ENCODE measurements at places on chromosomes 4 and X.

DNA sequence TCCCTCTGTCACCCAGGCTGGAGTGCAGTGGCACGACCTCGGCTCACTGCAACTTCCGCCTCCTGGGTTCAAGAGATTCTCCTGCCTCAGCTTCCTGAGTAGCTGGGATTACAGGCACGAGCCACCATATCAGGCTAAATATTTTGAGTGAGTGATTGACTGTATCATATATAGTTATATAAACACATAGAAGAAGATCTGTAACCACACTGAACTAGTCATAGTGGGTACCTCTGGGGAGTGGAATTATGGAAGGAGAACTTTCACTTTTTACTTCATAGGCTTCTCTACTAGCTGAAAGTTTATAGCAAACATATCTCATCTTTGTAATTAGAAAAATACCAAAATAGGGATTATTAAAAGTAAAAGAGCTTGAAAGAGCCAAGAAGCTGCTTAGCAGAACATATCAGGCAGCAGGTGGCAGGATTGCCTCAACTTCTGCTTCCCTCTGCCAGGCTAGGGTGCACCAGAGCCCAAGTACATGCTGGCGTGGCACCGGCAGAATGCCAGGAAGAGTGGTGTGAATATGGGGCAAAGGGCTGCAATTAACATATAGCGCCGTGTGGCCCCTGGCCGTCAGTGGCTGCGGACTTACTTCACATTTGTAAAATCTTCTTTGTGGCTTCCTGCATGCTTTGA lies 39.5 kb upstream of the CD40LG start:
- DNase-seq, result peak; percentile 20

DNA sequence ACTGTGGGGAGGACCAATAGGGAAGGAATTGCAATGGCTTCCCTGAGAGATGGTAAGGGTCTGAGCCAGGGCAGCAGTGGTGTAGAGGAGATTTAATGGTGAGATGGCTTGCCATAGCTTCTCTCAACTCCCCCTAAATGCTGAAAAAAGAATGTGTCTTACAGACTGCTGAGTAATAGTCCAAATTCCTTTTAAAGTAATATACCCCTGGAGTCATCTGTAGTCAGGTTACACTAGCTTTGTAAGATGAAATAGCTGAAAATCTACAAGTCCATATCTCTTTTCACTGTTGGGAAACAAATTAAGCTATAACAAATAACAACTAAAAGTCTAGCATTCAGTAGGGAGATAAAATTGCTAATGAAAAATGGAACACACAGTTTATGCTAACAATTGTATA lies 33.5 kb downstream of the MAPK10 start:
- DNase-seq, result no peak

DNA sequence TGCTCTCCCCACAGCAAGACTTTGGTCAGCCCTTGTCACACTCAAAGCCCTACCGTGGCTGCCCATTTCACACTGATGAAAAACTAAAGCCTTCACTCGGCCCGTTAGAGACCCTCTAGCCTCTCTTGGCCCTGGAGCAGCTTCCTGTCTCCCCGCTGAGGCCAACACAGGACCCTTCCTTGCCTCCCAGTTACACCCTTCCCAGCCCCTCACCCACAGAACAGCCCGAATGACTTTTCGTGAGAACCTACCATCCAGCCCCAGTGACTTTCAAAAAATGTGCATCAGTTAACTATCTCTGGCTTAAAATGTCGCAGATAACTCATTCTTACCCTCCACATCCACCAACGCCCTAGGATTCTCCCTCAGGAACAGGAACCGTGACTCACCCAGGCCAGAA lies 756 bp upstream of the TAF9B start:
- DNase-seq, result no peak

DNA sequence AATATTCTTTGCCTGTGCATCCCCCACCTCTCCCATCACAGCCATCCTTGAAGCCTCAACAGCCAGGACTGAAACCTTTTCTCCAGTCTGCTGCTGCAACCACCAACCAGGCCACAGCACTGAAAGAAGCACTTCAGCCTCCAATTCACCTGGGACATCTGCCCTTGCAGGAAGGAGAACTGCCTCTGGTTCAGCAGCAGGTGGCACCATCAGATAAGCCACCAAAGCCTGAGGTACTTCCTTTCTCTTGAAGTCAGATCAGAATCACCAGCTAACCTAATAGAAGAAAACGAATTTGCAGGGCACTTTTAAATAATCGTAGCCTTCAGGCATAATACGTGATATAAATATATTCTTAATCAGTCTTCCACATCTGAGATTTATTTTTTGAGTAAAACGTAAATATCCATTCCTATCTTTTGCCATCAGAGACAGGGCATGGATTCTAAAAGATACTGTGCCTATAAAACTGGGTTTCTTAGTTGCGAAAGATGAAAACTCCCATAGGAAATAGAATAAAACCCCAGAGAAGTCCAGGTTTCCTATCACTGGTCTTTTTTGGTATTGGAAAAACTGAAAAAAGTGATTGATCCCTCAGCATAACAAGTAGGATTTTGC lies 9.5 kb downstream of the AMBN start:
- peak; percentile 24 for DNase-seq

- no peak for DNase-seq
Measured at GRCh38 chr4:138870737-138871554, 144.6 kb upstream of the NOCT start.

- no peak for DNase-seq
Measured at GRCh38 chrX:88908056-88908455, 161.0 kb downstream of the CPXCR1 start.

DNA sequence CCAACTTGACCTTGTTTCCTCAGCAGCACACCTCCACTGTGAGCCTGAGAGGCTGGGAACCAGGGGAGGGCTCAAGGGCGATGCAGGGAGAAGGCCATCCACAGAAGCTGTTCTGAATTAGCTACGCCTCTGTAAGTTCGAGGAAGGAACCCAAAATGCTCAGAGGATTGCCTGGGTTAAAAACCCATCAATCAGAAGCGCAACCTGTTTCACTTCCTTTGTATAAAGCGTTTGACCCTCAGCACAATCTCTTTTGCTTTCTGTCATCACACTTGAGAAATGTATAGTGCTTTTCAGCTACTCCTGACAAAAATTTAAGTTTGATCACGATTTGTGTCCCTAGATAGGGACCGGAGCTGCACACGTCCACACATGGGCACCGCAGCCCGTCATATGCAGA lies 48.0 kb upstream of the MAP3K15 start:
- no peak for DNase-seq

DNA sequence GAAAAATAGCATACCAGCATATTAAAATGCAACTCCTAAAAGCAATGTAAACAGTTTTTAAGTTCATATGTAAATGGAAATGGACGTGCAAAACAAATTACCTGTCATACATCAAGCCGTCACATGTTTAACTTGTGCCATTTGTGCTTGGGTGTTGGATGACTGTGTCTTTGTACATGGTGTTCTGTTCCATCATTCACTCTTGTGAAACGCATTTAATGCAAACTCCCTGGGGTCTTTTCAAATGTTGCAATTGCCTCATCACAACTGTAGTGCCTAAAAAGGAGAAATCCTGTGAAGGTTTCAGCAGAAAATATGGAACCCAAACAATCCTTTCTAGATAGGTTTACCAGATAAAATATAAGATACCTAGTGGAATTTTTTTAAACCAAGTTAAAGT lies 52.4 kb downstream of the PHOX2B start:
- DNase-seq, result no peak

DNA sequence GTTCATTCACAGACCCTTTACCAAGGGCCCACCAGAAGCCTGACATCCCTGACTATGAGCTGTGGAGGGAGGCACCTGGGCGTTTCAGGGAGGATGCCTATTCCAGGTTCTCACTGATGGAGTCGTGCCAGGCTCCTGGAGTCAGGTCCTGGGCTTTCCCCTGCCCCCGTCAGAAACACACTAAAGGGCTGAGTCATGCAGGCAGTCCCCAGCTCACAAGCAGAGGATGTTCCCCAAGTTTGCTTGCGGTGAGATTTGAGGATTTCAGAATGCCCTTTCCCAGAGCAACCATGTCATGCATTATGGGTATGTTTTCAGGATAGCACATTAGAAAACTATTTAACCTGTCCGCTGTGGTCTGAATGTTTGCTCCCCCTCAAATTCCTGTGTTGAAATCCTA lies 45.2 kb downstream of the FHDC1 start:
- no peak for DNase-seq

DNA sequence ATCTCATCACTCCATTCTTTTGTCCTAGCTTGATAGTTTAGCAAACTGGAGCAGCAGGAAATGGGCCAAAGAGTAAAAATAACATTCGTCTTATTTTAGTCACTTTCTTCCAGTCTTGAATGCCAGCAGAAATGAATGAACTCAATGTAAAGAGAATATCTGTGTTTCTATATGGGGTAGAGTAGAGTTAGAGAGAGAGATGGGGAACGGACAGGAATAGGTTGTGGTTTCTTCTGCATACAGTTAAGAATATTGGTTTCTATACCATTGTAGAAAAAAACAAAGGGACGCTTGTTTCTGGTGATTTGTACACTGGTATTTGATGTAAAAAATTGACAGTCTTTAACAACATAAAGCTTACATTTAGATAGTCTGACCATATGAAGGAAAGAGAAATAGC lies 8.9 kb downstream of the GPR174 start:
- no peak for DNase-seq

DNA sequence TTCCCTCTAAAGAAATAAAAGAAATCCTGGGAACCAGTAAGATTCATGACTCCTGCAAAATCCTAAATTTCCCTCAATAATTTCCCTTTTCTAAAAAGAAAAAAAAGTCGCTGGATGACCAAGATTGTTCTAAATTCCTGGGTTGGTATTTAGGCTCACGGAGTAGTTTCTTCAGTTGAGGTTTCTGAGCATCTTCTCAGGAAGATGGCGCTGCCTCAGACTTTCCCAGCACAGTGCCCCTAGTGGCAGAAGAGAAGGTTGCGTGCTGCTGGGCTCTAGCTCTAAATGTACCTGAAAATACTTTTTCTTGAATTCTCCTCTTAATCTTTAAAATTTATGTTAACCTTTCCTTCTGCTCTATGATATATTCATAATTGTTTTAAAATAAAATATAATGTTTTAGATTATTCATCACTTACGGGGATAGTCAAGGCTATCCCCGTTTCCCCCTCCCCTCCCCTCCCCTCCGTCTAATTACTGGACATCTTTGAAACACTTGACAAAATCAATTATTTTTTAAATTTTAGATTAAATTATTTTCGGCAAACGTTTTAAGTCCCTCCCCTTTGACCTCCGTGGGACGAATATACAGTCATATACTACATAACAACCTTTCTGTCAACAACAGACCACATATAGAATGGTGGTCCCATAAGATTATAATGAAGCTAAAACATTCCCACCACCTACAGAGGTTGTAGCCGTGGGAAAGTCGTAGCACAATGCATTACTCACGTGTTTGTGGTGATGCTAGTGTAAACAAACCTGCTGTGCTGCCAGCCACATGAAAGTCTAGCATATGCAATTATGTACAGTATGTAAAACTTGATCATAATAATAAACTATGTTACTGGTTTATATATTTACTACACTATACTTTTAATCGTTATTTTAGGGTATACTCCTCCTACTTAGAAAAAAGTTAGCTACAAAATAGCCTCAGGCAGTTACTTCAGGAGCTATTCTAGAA lies 41.0 kb upstream of the GATB start:
- peak; percentile 16 for DNase-seq

DNA sequence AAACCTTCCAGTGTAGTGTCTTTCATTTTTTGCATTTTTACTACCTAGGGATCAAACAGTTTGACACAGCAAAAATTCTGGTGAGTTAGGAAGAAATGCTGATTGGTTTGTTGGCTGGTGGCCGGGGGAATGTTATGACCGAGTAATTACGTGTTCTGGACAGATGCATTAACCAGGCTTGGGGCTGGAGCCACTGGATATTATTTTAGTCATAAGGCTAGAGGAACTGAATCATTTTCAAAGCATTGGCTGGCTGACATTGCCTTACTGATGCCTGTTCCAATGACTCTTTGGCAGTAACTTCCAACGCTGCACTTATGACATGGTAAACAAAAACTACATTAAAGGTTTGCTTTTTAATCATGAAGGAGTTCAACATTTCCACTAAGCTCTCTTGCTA lies 84.6 kb downstream of the FBXO8 start:
- DNase-seq, result no peak

DNA sequence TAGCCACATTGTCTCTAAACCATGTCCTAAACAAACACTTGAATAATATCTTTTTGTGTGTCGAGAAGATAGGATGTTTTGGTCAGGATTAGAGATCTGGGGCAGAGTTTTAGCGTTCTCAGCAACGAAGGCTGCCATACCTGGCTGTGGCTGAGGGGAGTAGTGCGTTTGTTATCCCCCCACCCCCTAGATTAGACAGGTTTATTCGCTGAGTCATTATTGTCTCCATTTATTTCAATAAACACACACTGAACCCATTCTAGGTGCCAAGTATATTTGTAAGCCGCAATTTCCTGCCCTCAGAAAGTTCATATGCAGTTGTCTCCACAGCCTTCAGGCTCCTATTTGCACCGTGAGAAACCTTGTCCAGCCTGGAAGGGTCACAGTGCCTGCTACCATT lies 1684.8 kb upstream of the TENM3 start:
- no peak for DNase-seq

GRCh38 chrX:121832446-121832845 lies 785.0 kb downstream of the GLUD2 start:
- no peak for DNase-seq

GRCh38 chrX:39820938-39821708 lies 276.6 kb downstream of the BCOR start:
- peak; percentile 40 for DNase-seq

- DNase-seq, result no peak
Measured at GRCh38 chr4:41209901-41210300, 4.4 kb downstream of the APBB2 start.

- DNase-seq, result no peak
Measured at GRCh38 chr4:91427171-91427570, 876.6 kb upstream of the GRID2 start.

- no peak for DNase-seq
Measured at GRCh38 chr4:42643685-42644084, 13.2 kb downstream of the ATP8A1 start.

GRCh38 chrX:9842541-9842940 lies 56.3 kb downstream of the SHROOM2 start:
- no peak for DNase-seq

- no peak for DNase-seq
Measured at GRCh38 chrX:26026179-26026578, 112.0 kb upstream of the MAGEB18 start.

All from stimulated activated CD4-positive, alpha-beta T cell treated with anti-CD3 and anti-CD28 coated beads, Interleukin-15, amount 100 ng/mL, for 1 hour (primary cell).